Glutamatergic neuron (in vitro differentiated cells): ENCODE measurements at places on chromosomes 7 and 10.

GRCh38 chr7:39202041-39202440 is 224.3 kb downstream of the POU6F2 start:
- no peak for DNase-seq

- no peak for DNase-seq
These were observed 52.2 kb downstream of the HIP1 start for GRCh38 chr7:75686551-75686950.

GRCh38 chr7:30093420-30093952 is 41.3 kb upstream of the MTURN start:
- no peak for DNase-seq

DNA sequence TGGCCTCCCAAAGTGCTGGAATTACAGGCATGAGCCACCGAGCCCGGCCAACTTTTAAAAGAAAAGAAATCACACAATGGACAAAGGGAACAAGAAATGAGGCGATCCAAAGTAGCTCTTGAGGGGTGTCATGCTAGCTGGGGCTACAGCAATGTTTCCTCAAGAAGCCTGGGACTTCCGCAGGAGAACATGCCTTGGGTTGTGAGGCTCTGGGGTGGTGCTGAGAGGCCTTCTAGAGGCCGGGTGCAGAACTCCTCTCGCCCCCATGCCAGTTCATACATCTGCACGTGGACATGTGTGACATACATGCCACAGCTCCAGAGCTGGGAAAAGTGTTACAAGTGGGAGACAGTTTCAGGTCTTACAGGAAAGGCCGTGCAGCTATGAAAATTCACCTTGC is 238.2 kb downstream of the SKAP2 start:
- no peak for DNase-seq

DNA sequence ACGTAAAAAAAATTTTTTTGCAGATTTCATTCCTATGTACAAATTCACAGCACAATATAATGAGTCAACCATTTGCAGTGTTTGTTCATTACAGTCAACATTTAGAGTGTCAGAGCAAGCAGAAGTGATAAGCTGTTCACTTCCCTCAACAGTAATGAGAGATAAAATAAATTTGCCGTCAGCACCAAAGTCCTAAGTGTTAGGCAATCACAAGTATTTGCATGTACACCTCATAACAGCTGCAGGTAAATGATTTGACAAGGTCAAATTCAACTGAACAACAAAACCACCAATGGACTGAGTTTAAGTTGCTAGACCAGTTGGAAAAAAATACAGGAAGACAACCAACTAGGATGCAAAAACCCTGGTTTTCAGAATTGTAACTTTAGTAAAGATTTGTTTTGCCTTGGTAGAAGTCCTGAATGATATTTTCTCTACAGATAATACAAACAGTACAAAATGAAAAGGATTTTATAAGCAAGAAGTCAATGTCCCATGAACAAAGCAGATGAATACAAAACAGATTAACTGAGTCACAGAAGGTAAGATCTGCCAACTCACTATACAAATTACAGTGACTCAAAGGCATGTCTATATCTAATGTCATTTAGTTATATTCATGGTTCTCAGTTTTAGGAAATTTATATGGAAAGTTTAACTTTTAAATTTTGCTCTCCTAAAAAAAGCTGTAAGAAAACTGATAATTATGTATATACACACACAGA is 10.4 kb downstream of the RAPGEF5 start:
- no peak for DNase-seq

- DNase-seq: no peak
These were observed 95.8 kb downstream of the NRP1 start for GRCh38 chr10:33238643-33239042.

DNA sequence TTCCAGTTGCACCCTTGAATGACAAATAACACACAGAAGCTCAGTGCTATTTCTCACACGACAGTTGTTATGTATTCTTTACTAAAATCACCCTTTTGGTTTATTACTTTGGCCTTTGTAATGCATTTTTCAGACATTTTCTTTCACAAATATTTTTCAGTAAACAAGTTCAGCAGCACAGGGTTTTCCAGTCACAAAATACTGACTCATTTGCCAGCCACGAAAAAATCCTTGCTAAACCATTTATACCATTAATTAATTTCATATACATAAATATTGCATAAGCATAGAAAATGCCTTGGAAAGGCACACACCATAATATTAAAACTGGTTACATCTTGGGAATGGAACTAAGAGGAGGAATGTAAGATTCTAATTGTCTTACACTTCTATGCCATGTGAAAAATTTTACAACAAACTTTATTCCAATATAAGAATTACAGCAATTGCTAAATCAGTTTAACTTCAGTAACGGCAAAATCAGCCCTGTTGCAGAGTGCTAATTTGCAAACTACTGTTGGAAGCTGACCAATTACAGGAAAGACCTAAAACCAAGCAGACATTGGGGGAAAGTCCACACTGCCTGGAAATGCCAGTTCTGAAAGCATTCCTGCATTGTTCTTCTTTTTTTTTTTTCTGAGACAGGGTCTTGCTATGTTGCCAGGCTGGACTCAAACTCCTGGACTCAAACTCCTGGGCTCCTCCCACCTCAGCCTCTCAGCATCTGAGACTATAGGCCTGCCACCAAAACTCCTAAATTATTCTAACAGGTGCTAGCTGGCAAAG is 31.6 kb upstream of the PBLD start:
- DNase-seq: no peak

- DNase-seq: no peak
These were observed 163.0 kb upstream of the PPP1R3A start for GRCh38 chr7:114081606-114082425.

- DNase-seq: no peak
These were observed 30.0 kb downstream of the STK17A start for GRCh38 chr7:43612599-43613589.

DNA sequence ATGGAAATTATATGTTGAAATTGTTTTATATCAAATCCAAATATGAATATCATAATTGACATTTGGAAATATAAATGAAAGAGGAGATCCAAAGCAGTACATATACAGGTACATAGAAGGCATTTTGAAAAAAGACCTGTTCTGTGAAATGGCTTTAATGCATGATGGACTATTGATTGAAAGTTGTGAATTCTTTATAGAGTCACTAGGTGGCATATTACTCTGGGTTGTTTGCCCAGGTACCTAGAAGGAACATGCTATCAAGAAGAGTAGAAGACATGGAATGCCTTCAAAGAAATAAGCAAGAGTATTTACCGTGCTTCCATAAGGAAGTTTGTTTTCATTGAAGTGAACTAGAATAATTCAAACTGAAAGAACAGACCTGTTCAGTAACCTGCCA is 160.0 kb upstream of the ANK3 start:
- no peak for DNase-seq

- DNase-seq: no peak
These were observed 19.8 kb downstream of the ACBD7 start for GRCh38 chr10:15068802-15069201.

- DNase-seq: no peak
These were observed 48.8 kb upstream of the CHST15 start for GRCh38 chr10:124142006-124142739.

DNA sequence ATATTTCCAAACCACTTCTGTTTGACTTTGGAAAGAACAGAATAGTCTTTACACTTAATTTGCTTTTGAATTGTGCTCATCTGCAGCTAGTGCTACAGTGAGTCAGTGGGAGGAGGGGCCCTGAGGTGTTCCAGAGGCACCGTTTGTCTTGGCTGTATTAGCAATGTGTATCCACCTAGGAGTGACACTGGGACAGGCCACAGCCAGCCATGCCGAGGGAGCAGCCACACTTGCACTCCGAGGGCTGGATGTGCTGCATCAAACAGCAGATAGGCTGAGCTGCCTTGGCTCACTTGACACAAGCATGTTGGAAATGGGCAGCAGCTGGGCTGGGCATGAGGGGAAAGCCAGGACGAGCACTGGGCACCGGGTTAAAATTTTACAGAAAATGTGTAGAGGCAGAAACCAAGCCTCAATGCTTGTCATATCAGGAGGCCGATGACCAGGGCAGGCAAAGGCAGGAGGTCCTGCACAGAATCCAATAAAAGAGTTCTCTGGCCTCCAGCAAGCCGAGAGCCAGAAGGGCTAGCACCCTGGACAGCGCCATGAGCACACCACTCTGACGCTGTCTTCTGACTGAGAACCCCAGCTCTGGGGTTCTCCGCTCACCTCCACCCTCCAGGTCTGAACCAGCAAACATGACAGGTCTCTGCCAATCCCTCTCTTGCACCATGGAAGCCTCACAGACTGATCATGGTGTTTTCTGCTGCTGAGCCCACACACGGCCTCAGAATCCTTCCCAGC is 163.3 kb downstream of the GRID1 start:
- peak; percentile 7 for DNase-seq

DNA sequence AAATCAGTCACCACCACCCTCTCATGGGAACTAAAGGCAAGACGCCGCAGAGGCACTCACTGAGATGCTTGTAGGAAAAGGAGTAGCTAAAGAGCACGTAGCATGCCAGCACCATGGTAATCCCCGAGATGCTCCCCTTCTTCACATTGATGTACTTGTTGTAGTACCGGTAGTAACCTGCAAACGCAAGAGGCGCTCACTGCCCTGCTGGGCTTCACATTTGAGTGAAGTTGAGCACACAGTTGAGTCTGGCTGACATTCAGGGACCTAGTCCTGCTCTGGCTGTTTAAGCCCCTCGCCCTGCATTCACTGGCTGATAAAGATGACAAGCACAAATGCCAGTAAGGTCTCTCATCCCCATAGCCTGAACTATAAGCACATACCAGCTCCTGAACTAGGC is 6.9 kb downstream of the ATP5MF start:
- DNase-seq: peak; percentile 43

- DNase-seq: no peak
These were observed 253.0 kb upstream of the SLC26A5 start for GRCh38 chr7:103699032-103699431.

GRCh38 chr7:2105917-2106316 is 126.8 kb downstream of the MAD1L1 start:
- no peak for DNase-seq

- DNase-seq: no peak
These were observed 31.8 kb downstream of the KLRG2 start for GRCh38 chr7:139451638-139452037.

GRCh38 chr7:19928247-19928646 is 154.8 kb upstream of the TMEM196 start:
- no peak for DNase-seq

DNA sequence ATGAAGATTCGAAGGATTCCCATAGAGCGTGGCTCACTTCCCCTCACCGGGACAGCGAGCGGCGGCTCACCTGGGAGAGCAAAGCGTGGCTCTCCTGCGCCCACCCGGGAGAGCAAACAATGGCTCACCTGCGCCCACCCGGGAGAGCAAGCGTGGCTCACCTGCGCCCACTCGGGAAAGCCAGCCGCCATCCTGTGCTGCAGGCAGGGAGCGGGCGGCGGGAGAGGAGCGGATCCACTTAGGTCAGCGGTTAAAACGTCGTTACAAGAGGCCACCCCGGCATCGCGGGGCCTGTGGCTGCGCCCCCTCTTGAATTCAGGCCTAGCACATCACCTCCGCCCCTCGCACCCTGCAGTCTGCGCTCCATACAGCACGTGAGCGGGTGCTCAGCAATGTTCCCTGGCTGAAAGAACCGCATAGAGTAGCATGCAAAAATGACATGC is 461 bp upstream of the FIGNL1 start:
- peak; percentile 25 for DNase-seq

- DNase-seq: no peak
These were observed 28.9 kb downstream of the MAT1A start for GRCh38 chr10:80260295-80261243.

- no peak for DNase-seq
These were observed 86.5 kb upstream of the HPS1 start for GRCh38 chr10:98533241-98533640.

DNA sequence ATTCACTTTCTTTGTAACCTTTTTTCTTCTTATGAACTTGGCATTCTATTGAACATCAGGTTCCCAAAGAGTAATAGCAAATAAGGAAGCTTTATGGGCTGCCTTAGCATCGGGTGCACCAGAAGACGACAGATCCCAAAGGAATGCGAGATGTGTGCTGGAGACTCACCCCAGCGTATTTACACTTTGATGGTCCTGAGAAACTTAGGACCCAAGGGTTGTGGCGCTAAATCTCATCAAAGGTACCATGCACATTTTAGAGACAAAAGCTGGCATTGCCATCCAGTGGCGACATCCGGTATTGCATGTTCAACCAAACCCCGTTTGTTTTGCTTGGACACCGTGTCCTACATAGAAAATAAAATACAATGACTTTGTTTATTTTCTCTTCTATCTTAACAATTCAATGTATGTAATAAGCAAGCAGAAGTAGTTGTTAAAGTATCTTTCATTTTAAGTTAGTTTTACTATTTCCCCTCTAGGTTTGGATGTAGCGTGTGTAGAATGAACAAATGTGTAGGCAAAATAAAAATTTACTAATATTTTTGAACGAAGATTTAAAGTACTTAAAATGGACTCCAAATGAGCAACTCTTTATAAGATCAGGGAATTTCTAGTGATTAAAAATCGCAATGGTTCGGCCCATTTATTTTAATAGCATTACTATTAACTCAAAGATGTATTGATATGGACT is 1154.8 kb downstream of the GATA3 start:
- peak; percentile 86 for DNase-seq

GRCh38 chr7:27168265-27168947 is 3.1 kb upstream of the HOXA9 start:
- peak; percentile 48 for DNase-seq

- DNase-seq: no peak
These were observed 103.7 kb downstream of the TCERG1L start for GRCh38 chr10:131207584-131208532.

DNA sequence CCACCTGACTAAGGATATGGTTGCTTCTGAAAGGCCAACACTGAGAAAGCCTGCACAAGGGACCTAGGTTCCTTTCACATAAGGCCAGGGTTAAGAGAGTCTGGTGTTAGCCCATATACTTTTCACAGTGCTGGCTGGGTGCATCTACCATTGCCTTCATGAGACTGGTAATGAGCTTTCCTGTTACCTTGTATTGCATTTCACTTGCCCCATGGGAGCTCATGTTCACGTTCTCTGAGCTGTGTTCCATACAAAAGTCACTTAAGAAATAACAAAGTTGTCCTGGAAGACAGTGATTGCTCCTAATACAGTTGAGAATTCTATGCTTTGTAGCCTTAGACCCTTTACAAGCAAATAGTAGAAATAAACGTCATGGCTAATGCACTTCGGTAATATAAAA is 337.8 kb upstream of the TEX47 start:
- DNase-seq: no peak

- DNase-seq: no peak
These were observed 15.4 kb downstream of the PTEN start for GRCh38 chr10:87878664-87879459.

- no peak for DNase-seq
These were observed 85.8 kb downstream of the TNS3 start for GRCh38 chr7:47496056-47496665.

- DNase-seq: no peak
These were observed 637.7 kb downstream of the ZNF716 start for GRCh38 chr7:58087536-58088190.
